HT1080 (cell line): ENCODE measurements at places on chromosomes 7 and 10. TPM values are rescaled to one million over a fixed set of nuclear protein-coding genes. Genes with fewer than 3 reads are reported as not detected.

CDC14C gene
- not detected in 2 replicates for total RNA-seq

C10orf71 gene
- not detected in 2 replicates for total RNA-seq

SPOCK2 gene
- total RNA-seq = not detected in 2 replicates

STOX1 gene
- total RNA-seq = 0.23 TPM in 1 of 2 replicates, not detected in the other

BMPER gene
- 2.4 and 3.8 TPM in 2 replicates for total RNA-seq

MAPK8 gene
- 66.7 and 69.9 TPM in 2 replicates for total RNA-seq
